Activated naive CD4-positive, alpha-beta T cell treated with anti-CD3 and anti-CD28 coated beads, Interleukin-2, amount 50 U/mL, for 16 hours (primary cell): ENCODE measurements at places on chromosomes 2 and 18.

DNA sequence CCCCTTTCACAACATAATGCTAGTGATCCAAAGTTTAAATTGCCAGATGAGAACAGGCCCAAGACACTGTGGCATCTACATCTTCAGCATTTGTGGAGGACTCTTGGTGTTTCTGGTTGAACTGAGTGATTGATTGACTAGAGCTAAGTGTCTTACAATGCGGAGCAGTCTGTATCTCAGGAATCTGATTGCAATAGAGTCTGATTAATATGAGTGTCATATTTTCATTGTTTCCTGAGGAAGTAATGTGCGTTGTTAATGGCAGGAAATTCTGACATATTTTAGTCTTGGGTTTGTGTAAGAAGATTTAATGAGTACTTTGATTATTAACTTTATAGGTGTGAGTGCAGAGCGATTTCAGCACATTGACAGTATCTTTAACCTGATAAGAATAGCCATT is 82.0 kb upstream of the PROKR1 start:
- DNase-seq: no peak

DNA sequence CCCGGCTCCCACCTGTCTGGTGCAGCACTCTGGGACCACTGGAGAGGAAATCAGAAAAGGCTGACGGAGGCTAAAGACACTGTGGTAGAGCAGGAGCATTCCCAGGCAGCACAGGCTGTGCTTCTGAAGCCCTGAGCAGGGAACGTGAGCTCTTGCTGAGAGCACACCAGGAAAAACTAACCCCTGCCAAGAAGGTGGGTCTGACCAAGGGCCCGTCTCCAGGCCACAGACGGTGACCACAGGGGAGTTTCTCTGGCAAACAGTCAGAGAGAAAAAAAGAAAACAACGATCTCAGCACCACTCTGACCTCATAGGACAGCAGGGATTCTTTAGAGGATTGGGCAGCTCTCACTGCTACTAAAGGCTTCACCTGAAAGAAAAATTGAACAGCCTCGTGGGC is 201.4 kb downstream of the AFF3 start:
- no peak for DNase-seq

- DNase-seq: no peak
Observed at GRCh38 chr2:17719562-17720371, 33.8 kb downstream of the SMC6 start.

- no peak for DNase-seq
Observed at GRCh38 chr2:54670485-54671009, 52.9 kb upstream of the EML6 start.

GRCh38 chr2:208099682-208100470 is 24.4 kb downstream of the CRYGD start:
- no peak for DNase-seq

DNA sequence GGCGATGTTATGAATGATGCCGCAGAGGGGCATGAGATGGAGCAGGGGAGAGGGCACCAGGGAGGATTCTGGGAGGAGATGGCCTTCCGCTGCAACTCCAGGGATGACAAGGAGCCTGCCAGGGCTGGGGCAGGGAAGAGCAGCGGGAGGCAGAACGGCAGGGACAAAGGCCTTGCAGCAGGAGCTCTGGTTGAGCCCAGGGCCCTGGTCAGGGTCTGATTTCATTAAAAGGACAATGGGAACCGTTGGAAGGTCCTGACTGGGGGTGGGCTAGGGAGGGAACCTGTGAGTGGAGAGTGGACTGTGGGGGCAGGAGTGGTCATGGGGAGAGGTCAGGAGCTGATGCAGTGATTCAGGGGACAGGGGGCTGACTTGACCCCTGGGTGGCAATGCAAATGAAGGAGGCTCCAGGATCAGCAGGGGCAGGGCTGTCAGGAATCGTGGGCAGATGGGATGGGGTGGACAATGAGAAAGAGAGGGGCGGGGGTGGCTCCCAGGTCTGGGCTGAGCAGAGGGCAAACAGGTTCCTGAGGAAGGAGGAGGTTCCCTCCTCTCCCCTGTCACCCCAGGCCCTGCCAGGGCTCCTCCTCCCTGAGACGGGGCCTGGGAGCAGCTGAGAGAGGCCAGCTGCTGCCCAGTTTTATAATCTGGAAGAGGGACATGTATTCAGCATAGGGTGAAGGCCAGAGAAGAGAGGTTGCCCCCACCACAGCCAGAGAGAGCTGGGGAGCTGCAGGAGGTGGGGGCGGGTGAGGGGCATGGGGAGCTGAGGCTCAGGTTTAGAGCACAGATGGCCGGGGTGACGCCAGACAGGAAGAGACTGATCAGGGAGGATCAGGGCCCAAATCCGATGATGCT is 7.3 kb upstream of the DUSP2 start:
- DNase-seq: no peak

DNA sequence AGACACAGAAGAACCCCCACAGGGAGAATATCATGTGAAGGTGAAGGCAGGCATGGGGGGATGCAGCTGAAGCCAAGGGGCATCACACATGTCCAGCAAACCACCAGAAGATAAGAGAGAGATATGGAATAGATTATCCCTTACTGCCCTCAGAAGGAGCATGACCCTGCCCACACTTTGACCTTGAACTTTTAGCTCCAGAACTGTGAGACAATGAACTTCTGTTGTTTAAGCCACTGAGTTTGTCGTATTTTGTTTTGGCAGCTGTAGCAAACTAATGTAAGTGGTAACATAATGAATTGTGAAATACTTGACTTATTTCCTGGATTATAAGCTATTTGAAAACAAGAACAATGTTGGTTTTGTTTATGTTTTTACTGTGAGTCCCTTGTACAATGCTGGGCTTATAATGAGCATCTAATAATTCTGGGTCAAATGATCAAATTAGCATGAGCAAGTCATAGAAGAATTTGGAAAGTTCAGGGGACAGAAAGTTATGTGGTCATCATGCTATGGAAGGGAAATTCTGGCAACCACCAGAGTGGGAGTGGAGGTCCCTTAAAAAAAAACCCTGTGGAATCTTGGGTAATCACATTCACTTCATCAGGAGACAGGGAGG is 541.0 kb upstream of the KLHL29 start:
- DNase-seq: no peak

- no peak for DNase-seq
Observed at GRCh38 chr2:192398236-192398635, 203.5 kb upstream of the TMEFF2 start.

- no peak for DNase-seq
Observed at GRCh38 chr18:28176698-28176947, 307 bp downstream of the CDH2 start.

DNA sequence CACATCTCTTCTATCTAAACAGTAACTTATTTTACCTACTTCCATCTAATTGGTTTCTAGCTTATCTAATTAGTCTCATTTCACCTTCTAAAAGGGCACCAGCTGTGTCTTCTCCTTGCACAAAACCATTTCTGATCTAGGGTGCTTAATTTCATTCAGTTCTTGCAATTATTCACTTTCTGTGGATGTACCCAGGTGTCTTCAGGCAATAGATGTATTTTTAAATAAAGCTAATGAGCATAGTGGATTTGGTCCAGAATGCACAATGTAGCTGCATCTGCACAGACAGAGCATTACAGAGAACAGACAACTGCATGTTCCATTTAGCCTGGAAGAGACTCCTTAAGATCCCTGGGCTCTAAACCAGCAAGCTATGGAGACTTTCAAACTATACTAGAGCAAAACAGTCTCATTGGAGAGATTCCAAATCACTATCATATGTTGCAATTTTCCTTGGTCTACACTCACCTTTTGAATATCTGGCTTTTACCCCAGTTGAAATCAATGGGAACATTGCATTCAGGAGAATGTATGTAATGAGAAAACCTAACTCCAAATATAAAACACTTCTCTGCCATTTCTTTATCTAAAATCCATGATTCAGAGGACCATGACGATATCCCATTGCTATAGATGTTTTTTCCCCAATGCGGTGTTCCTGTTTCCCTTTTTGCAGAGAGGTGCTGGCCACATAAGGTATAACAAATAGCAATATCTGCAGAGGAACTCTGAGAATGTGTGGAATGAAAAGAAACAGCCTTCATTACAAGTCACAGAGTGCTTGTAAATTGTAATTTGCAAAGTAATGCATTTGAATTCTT is 3.5 kb upstream of the RFX8 start:
- DNase-seq: no peak

GRCh38 chr2:197369228-197369932 is 58.8 kb upstream of the ANKRD44 start:
- no peak for DNase-seq

DNA sequence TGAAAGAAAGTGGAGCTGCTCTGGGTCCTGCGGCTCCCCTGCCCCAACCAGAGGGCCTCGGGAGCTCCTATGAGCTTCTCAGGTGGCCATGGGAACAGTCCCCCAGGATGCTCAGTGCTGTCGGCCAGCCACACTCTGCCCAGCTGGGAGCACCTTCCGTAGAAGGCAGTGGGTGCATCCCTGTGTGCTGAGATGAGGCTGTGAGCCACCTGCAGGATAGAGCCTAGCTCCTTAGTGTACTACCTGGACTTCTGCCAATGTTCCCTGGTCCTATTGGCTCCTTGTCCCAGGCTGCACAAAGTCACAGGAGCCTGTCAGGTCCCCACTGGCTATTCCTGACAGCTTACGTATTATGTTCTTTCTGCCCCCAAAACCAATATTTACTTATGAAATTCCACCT is 16.1 kb downstream of the PRELID3A start:
- no peak for DNase-seq
